Chondrocyte (in vitro differentiated cells): ENCODE measurements at places on chromosomes 3 and 15.

GRCh38 chr3:44966795-44967278, 9.1 kb downstream of the ZDHHC3 start:
- DNase-seq: no peak

DNA sequence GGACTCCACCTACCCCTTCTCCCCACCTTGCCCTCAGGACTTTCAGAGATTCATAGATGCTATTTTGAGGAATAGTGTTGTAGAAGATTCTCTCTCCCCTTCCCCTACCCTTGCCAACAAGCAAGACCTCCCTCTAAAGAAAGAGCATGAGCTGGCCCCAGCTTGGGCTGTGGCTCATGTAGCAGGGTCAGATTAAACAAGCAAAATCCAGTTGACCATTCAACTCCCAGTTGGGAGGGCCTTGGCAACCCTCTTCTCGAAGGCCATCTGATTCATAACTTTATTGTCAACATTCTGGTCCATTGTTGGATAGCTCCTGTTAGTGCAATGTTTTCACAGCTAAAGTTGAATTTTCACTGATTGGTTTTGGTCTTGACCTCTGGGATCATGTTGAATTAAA, 41.1 kb downstream of the TNFAIP8L3 start:
- DNase-seq: no peak

DNA sequence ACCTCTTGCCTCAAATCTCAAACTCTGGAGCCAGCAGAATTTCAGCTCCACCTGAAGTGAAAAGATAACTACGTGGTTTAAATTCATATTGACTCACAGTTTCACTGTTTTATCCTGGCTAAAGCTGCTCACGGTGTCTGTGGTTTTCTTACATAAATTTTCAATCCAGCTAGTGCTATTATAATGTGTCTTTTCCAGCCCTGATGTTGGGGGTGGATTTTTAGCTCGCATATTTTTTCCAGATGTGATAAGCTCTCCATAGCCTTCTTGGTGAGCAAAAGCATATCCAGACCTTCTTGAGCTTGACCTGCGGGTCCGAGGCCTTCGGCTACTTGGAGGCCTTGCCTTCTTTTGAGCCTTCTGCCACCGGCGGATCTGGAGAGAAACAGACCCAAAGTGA, 239.3 kb downstream of the DTWD1 start:
- DNase-seq: no peak

GRCh38 chr3:44870375-44871061, 3.9 kb upstream of the TGM4 start:
- no peak for DNase-seq

- no peak for DNase-seq
These were observed 34.3 kb downstream of the PRR23E start for GRCh38 chr3:127226946-127227842.

DNA sequence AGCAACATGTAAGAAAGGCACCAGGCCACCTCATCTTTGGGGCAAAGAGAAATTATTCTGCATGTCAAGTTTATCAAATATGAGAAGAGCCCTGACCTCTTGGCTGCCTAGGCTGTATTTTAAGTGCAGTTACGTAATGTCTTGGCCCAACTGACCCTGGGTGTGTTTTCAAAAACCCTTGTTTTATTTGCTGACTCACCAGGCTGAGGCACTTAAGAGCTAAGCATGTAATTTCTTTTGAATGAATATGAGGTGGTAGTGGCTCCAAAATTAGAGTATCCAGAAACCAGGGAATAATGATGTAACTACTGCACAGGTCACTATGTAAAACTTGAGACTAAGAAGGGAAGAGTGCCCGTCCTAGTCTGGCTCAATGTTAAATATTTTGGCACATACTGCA, 24.3 kb downstream of the PGPEP1L start:
- DNase-seq: no peak

- no peak for DNase-seq
These were observed 418.6 kb upstream of the ONECUT1 start for GRCh38 chr15:53208751-53209150.

DNA sequence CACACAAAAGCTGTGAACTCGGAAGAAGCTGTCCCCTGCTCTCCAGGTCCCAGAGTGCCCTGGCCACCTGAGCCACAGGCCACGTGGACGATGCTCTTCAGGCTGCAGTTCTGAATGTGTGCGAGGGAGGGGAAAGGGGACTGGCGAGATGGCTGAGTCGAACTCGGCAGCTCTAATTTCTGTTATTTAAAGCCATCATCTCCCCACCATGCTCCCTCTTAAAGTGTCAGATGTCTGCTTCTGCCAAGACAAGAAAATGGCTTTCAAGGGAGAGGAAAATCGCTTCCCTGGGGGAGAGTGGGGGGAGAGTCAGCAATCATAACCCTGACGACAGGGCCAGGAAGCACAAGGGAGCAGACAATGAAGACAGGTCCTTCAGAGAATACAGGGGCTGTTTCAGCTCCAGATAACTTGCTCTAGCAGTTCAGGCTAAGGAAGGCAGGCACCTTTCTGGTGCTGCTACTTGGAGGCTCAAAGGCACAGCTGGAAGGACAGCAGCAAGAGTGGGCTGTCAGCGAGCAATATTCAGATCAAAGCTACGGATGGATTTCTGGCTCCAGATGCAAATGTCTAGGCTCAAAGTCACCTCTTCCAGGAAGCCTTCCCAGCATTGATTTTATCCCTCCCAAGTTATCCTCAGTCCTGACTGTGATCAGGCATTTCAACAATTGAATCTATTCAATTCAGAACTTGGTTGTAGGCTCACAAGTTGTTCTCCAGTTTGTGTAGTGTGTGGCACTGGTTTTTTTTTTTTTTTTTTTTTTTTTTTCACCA, 15.5 kb upstream of the CCDC33 start:
- DNase-seq: no peak
